ENCODE measurements at places on chromosomes 1 and 21.

GRCh38 chr1:108113496-108113895 is 86.6 kb downstream of the SLC25A24 start:
- DNase-seq, result no peak

DNA sequence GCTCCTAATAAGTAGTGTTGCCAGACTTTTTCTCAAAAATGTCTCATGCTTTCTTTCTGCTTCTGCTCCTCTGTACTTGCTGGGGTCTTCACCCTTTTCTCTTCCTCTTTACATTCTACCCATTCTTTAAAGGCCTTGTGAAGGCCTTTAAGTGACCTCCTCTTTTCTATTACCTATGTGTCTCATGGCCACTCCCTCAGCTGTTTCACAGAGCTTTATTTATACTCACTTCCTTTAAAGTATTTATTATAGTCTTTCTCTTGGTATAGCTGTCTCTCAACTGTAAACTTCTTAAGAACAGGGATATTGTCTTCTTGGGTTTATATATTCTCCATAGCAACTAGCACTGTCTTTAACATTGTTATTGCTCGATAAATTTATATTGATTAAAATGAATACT is 792 bp downstream of the GOLPH3L start:
- no peak for DNase-seq

DNA sequence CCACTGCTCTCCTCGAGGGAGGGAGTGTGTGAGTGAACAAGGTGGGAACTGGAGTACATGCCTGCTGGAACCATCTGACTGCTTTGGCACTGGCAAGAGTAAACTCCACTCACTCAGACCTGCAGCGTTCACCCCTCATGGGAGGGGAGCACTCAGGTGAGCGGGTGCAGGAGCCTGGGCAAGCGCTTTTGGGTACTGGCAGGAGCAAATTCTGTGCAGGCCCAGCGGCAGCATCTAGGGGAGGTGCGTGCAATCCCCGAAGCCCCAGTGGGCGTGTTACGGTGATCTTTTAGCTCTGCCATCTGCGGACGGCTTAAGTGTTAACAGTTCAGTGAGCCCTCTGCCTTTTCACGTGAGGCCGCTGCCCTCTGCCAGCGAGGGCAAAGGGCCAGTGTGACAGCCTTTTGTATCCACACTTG is 127.4 kb downstream of the PATJ start:
- no peak for DNase-seq

DNA sequence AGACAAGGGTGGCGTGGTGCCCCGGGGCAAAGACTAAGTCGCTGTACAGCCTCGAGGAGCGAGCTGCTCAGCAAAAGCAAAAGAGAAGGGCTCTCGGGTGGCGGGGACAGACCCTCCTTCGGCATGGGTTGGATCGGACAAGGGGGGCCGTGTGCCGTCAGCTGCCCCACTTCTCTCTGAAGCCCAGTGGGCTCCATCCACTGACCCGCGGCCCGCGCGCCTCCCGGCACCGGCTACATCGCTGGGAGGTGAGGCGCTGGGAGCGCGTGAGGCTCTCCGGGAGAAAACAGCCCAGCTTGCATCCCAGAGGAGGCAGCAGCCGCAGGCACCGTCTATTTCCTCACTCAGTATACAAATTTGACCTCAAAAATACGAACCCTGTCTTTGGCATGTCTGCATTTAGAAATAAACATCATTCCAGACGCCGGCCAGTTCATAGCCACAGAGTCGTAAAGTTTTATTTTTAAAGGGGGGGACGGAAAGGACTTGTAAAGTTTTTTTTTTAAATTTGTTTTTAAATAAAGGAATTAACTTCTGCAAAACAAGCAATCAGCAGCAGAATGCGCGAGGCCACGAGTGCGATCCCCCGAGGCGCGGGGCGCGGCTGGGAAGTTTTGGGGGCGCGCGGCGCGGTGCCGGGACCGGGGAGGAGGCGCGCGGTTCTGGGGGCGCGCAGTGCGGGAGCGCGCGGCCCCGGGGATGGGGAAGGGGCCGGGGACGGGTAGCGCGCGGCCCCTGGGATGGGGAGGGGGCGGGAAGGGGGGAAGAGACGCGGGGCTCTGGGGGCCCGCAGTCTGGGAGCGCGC is 689 bp upstream of the GPR137B start:
- DNase-seq, result no peak

DNA sequence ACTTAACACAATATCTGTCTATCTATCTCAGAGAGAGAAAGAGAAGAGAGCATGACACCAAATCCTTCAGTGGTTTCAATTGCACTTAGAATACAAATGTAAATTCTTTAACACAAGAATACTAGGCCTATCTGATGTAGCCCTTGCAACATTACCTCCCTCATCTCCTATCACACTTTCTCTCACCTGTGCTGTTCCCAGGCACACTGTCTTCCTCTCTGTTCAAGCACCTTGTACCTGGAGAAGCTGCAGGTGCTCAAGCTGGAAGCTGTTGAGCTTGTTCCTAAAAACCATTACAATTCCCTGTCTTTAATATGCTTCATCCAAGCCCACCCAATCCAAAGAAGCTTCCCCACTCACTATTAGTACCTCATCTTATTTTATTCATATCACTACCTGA is 97.0 kb downstream of the GDAP2 start:
- no peak for DNase-seq

GRCh38 chr1:210328746-210329503 is at the start of gene HHAT:
HHAT (plus strand) TSS chr1:210328902; CDS start chr1:210348976, 20,074 bp downstream.
- peak; percentile 66 for DNase-seq

DNA sequence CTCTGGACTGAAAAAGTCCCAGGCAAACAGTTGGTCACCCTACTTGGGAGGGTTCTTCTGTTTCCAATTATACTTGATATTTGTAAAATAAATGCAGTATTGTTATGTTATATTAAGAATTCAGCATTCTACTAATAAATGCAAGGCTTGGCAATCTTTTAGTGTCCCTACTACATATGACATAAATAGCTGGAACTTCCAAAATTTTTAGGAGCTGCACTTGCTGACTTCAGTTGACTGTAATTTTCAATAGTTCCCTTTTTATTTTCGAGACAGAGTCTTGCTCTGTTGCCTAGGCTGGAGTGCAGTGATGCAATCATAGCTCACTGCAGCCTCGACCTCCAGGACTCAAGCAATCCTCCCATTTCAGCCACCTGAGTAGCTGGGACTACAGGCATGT is 20.0 kb downstream of the FOXD3 start:
- DNase-seq, result no peak

GRCh38 chr1:166479052-166479631 is 312.3 kb upstream of the FAM78B start:
- DNase-seq, result no peak

GRCh38 chr1:147238053-147238902 is 4.2 kb upstream of the CHD1L start:
- no peak for DNase-seq

- DNase-seq, result no peak
These were observed 44.4 kb downstream of the ATP5PO start for GRCh38 chr21:33871171-33871570.

GRCh38 chr1:36705629-36706028 is 222.9 kb upstream of the CSF3R start:
- DNase-seq, result no peak

- peak; percentile 66 for DNase-seq
These were observed at the start of gene GPR157 for GRCh38 chr1:9128520-9129265. GPR157 (minus strand) TSS chr1:9129102; CDS start chr1:9129027, 75 bp downstream.

DNA sequence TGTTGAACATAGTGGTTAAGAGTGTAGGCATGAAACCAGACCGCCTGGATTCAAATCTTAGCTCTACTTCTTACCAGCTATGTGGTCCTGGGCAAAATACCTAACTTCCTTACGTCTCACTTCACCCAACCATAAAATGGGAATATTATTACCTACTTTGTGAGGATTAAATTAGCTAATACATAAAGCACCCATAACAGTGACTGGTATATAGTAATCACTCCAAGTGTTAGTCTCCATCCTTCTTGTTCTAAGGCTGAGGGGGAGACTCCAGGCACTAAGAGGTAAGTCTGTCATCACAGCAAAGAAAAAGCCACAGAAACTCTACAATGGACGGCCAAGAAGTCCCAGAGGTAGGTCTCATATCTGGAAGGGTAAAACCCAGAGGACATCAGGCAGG is 2.8 kb downstream of the SMG5 start:
- DNase-seq, result no peak

DNA sequence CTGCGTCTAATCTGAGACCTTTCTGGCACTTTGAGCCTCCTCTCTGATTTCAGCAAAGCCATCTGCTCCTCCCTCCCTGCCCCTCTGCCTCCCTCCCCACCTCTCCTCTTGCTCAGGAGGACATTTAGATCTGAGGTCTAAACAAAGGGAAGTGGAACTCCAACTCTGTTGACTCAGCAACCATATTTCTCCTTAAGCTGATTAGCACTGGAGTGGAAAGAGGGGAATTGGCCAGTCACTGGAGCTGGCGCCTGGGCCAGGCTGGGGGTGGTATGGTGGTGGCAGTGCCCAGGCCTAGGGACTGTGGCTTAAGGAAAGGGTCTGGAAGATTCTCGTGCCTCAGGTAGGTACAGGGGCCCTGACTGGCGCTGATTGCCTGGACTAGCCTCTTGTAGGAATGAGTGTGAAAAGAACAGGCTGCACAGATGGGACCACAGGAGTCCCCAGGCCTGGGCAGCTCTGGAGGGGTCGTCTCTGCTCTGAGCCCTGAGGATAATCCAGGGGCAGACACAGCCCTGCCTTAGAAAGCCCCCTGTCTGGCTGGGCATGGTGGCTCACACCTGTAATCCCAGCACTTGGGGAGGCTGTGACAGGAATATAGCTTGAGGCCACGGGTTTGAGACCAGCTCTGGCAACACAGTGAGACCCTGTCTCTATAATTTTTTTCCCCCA is 11.9 kb downstream of the SH2D2A start:
- DNase-seq, result no peak

DNA sequence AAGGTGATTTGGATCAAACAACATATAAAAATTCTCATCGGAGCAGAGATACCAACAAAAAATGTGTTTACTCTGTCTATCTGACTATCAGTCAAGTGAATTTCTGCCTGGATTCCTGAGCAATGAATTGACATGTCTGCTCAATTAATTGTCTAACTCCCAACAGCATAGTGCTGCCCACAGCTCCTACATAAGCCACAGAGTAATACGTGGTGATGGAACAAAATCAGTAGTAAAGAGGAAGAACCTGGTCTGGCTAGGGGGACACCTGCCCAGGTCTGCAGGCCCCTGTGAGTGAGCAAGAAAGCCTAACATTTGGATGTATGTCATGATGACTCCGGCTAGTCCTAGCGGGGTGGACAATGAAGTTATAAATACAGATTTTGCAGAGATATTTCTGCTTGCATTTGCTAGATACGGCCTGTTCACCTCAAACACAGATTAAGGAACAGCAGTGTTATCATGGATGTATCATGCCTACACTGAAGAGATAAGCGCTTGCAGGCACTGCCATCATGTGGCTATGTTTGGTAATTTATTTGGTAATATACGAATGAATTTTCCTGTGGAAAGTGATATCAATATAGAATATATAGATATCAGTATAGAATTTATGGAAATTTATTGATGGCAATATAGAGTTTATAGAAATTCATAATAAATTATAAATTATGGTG is 69.6 kb upstream of the LRRC8B start:
- DNase-seq, result peak; percentile 64

DNA sequence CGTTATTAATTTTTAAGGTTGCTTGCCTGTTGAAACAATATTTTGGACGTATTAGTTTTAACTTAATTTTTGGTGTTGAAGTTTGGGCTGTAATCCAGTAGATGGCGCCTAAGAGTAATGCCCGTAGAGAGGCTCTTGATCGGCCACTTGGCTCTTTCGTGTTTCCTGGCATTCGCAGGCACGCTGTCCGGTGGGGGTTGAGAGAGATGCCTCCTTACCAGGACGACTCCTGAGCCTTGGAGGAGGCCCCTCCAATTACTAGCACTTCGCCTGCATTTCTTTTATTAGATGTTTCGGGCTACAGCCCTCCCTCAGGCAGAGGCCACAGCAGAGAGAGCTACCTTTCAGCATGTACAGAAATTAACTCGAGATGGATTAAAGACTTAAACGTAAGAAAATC is 12.0 kb downstream of the OR2M4 start:
- no peak for DNase-seq

DNA sequence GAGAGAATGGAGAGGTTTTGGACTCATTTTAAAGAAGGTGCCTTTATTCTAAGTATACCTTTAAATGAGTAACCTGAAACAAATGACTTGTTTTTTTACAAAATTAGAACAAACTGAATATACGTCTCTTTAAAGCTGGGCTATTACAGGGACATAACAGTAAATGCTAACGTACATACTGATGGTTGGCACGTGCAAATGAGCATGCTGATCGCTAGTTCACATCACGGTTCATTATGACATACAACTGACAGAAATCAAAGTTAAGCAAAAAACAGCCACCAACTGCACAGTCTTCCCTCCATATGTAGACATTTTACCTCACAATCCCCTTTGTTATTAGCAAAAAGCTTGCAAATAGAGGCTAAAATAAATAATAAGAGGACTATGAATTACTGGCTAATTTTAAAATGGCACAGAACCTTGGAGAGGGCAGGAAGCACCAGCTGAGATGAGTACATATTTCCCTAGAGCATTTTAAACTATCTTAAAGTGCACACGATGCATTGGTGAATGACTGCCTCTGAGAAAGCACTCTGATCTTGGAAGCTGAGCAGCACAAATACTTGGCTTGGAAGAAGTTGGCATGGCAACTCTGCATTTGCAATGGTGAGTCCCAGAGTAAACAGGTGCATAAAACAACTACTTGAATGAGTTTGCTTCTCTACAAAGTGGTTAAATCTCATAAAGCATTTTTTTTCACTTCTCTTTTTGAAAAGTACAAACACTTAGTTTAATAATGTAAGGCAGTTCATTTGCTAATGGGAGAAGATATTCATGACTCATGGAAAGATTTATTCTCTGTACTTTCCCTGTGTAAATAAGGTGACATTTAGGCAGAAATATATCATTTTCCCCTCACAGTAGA is 204.7 kb downstream of the LHX8 start:
- DNase-seq, result no peak

- DNase-seq, result no peak
These were observed at the start of gene MSH4 for GRCh38 chr1:75796376-75797272. MSH4 (plus strand) TSS chr1:75796882; CDS start chr1:75796986, 104 bp downstream.

- DNase-seq, result no peak
These were observed 34.6 kb upstream of the TLR5 start for GRCh38 chr1:223177681-223178080.

GRCh38 chr1:43382027-43382779 is 7.4 kb downstream of the MED8 start:
- DNase-seq, result no peak

GRCh38 chr1:41371630-41372599 is 10.7 kb downstream of the FOXO6 start:
- no peak for DNase-seq

DNA sequence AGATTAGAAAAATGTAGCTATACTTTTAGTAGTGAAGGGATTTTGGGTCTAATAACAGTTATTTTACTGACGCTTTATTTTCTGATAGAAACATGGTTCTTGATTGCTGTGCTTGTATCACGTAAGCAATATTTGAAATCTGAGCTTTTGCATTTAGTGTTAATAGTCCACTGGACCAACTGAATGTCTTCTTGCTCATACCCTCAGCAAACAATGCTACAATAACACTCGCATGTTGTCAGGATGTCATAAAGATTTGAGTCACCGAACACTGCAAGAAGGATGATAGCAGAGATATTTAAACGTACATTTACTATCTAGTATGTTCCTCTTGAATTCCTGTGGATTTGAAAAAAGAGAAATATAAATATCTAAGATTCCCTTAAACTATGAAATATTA is 7.5 kb downstream of the DYRK1A start:
- DNase-seq, result no peak

GRCh38 chr1:150553392-150554085 is 4.3 kb downstream of the ADAMTSL4 start:
- DNase-seq, result no peak

GRCh38 chr1:206992790-206993189 is 22.5 kb upstream of the FCAMR start:
- no peak for DNase-seq

- DNase-seq, result no peak
These were observed 19.0 kb downstream of the MEF2D start for GRCh38 chr1:156481527-156481926.

Data from activated naive CD4-positive, alpha-beta T cell treated with anti-CD3 and anti-CD28 coated beads, Interleukin-2, amount 50 U/mL, for 72 hours (primary cell).